ENCODE measurements at places on chromosomes 4 and X. TPM values are rescaled to one million over a fixed set of nuclear protein-coding genes. Genes with fewer than 3 reads are reported as not detected.

DNA sequence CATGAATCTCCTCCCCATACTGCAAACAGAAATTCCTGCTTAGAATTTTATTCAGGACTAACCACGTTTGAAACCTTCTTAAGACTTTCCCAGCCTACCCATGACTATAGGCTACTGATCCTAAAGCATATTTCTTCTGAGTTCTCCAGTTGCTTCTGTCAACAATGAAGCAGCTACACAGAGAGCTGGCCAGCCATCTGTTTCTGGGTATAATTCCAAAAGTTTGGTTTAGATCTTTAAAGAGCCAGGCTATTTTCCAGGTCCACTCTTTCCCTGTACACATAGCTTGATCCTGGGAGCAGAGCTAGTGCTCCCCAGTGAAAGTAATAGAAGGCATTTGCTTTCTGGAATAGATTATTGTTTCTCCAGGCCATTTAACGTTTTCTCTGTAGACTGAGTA, 4.0 kb upstream of the ITM2A start:
- no peak for DNase-seq

GRCh38 chr4:133759428-133759827, 442.2 kb downstream of the PABPC4L start:
- no peak for DNase-seq

DNA sequence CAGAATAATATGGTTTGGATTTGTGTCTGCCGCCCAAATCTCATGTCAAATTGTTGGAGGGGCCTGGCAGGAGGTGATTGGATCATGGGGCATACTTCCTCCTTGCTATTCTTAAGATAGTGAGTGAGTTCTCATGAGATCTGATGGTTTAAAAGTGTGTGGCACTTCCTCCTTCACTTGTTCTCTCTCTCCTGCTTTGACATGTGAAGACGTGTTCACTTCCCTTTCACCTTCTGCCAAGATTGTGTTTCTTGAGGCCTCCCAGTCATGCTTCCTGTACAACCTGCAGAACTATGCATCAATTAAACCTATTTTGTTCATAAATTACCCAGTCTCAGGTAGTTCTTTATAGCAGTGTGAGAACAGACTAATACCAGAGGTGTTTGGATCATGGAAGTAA, 325.7 kb upstream of the GIMD1 start:
- no peak for DNase-seq

DNA sequence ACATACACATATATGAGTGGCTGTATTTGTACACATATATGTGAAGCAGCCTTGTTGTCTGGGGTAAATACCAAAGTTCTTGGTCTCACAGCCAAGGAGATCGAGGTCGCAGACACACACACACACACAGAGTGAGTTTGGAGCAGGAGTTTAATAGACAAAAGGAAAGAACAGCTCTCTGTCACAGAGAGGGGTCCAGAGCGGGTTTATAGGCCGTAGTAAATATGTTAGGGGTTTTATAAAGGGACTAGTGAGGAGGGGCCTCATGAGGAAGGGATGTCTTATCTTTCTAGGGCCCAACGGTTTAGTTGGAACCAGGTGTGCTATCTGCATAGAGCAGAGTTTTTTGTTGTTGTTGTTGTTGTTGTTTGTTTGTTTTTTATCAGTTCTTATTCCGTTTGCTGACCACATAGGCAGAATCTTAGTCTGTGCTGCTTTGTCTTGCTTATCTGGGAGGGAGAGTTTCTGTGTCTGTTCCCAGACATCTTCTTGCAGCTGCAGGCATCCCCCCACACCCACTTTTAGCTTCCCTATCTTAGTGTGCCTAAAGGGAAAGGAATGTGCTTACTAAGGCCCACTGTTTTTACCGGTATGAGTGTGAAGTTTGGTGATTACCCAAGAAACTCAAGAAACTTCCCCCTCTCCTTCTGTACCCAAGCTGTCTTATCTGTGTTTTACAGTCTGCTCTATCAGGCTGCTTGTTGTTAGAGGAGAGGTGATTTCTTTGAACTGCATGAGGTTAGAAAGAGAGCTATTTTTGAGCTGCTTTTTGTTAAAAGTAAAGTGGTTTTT, 91.9 kb downstream of the TENT5D start:
- no peak for DNase-seq

Gene CMC4
- polyA plus RNA-seq: 19.2 TPM

Gene XAGE2
- not detected for polyA plus RNA-seq

Measured in psoas muscle (tissue), 8 donors.